Ammon's horn (tissue), 1 donor: ENCODE measurements at places on chromosomes 11 and 22.

- no peak for DNase-seq
Observed at GRCh38 chr11:44011797-44012196, 36.0 kb upstream of the ACCSL start.

DNA sequence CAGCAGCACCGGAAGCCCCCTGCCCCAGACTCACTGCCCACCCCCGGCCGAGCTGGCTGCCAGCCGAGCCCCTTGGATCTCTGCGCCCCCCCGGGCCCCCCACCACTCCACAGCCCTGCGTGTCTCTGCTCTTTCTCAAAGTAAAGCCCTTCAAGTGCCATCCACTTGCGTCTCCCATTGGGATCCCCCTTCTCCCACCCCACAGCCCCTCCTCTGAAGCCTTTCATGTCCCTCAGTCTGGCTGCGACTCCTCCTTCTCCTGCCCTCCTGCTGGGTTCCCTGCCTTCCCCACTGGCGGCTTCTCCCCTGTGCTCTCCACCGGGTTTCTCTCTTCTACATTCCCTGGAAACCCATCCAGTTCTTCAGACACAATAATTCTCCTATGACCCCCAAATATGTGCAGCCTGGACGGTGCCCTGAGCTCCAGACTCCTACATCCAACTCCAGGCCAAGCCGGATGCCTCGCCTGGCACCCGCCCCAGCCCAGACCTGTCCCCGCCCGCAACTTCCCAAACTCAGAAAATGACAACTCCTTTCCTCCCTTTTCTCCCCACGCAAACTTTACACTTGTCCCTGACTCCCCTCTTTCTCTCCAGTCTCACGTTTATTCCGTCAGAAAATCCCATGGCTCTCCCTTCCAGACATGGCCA is 108.9 kb downstream of the WNT7B start:
- DNase-seq = no peak

DNA sequence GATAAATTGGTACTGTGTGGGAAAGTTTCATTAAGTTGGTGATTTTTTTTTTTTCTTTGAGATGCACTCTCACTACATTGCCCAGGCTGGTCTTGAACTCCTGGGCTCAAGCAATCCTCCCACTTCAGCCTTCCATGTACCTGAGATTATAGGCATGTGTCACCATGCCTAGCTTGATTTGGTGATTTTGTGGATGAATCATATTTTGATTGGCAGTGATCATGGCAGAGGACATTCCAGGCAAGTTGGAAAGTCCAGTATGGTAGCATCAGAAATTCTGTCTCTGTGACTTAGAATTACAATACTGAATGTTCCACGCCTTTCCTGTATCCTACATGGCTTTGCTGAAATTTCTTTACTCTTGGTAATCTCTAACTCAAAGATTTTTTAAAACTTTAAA is 49.4 kb downstream of the HORMAD2 start:
- DNase-seq = no peak

GRCh38 chr11:35614939-35615569 is 3.2 kb upstream of the FJX1 start:
- DNase-seq = no peak

GRCh38 chr11:83361831-83362230 is 75.7 kb upstream of the CCDC90B start:
- no peak for DNase-seq

GRCh38 chr11:76049511-76049910 is 156.8 kb downstream of the WNT11 start:
- DNase-seq = no peak

GRCh38 chr11:64251016-64251752 is at the start of gene PLCB3:
Gene PLCB3 (plus strand): TSS chr11:64251530. CDS start chr11:64251650, 120 bp downstream.
- DNase-seq = peak; percentile 38

- DNase-seq = peak; percentile 66
Observed at GRCh38 chr11:100687054-100687629, at the start of gene ARHGAP42. Gene ARHGAP42 (plus strand): TSS chr11:100687288. CDS start chr11:100687679, 391 bp downstream.

DNA sequence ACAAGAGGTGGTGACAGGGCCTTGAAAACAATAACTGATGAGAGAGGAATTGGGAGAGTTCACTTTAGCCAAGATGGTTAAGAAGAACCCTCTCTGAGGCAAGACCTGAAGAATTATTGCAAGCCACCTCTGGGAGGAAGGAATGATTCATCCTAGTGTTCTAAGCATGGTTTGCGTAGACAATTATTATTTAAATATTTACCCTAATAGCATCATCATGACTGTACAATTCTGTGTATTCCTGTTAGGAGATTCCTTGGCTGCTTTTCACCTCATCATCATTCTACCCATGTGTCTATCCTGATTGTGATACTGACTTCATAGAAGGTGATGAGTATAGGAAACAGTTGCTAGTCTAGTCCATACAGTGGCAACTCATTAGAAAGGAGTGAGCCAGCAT is 264.4 kb downstream of the DDX10 start:
- no peak for DNase-seq

DNA sequence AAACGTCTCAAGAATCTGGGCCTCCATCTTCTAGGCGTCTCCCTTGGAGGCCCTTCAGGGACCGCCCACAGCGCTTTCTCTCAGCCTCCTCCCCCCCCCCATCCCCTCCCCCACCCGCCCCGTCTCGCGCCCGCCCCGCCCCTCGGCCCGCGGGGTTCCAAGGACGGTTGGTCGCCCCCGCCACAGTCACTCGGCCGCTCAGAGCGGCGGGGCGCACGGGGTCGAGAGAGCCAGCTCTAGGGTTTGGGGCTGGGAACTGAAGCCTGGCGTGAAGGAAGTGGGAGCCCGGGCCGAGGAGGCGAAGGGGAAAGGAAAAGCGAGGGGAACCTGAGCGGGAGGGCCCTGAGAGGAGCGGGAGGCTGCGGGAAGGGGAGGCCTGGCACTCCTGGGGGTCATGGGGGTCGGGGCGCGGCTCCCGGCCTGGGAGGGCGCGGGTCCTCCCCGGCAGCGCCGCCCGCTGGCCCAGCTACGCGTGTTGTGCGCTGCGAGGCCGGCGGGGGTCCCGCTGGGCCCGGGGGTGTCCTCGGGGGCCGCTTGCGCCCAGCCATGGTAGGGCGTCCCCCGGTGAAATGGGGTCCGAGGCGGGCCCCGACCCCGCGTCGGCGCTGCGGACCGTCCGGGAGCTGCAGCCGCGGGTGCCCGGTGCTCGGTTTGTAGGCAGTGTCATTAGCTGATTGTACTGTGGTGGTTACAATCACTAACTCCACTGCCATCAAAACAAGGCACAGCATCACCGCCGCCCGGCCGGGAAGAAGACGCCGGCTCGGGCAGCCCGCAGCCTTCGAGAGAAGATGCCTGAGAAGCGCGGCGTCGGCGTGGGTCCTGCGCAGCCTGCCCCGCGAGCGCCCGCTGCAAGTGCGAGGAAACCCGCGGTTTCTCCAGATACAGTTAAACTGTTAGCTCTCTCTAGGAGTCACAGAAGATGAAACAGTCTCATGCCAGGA is at the start of gene BTG4:
TSS of gene BTG4 (minus strand) at position 91 of the 944 bp plus-strand sequence. CDS start 13,610 bp downstream, outside the sequence.
- DNase-seq = peak; percentile 12

DNA sequence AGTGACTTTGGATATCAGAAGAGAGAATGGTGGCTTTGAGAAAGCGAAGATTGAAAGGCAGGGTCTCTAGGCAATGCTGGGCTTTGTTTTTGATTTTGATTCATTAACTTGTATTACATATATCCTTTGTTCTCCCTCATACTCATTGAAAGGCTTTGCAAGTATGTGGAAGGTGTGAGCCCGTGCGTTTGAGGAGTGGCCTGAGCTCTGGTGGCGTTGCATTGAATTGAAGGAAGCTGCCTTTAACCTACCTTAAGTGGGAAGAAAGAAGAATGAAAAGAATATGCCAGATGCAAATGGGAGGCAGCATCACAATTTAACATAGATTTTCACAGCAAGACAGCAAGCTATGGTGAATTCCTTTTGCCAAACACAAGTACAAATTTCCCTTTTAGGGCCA is 6.7 kb downstream of the MMP7 start:
- DNase-seq = no peak

GRCh38 chr11:76872959-76873827 is 12.5 kb downstream of the ACER3 start:
- DNase-seq = no peak

DNA sequence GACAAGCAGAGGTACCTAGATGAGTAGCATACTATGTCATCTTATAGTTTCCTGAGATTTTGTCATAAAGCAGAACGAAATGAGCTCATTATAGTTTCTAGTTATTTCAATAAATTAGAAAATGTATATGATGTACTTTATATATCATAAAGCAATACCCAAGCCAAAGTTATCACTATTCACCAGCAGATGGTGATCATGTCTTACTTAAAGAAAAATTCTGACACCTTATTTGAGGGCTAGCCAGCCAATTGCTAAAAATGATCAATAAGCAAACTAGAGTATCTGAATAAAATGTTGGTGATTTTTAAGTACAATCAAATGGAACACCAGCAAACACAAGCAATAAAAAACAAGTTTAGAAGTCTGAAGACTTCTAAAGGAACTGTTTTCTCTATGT is 44.1 kb downstream of the RSF1 start:
- no peak for DNase-seq

- no peak for DNase-seq
Observed at GRCh38 chr22:28607795-28608194, 71.8 kb downstream of the TTC28 start.

DNA sequence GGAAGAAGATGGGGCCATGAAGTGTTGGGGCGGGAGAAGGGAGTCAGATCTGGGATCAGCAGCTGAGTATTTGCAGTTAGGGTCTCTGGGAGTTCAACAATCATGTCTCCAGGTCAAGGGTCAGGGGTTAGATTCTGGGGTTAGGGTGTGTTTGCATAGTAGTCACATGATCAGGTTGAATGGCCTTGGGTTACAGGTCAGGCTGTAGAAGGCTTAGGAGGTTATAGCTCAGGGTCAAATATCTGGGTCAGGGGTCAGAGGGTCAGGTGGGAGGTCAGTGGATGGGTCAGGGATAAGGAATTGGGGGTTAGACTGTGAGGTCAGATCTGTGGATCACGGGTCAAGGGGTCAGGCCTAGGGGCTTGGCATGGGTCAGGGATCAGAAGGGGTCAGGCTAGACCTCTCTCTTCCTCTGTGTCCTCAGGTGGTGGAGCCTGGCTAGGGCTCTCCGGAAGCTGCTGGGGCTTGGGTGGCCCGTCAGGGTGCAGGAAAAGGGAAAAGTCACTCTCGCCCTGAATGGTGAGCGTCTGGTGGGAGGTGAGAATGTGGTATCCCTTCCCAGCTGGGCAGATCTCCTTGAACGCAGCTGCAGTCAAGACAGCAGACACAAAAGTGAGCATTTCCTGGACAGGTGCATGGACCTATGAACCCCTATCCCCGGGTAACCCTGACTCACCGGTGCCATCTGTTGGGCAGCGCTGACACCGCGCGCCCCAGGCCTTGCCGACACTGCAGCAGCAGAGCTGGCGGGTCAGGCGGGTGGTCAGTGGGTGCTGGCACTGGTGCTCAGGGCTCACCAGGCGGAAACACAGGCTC is 6.4 kb downstream of the LTBP3 start:
- DNase-seq = peak; percentile 37

GRCh38 chr11:90629229-90629806 is 406.5 kb upstream of the CHORDC1 start:
- peak; percentile 7 for DNase-seq

GRCh38 chr11:45750439-45750838 is 54.5 kb upstream of the SLC35C1 start:
- no peak for DNase-seq

GRCh38 chr11:71425860-71426259 is 22.3 kb downstream of the DHCR7 start:
- DNase-seq = no peak

- no peak for DNase-seq
Observed at GRCh38 chr22:39284142-39284980, 35.1 kb downstream of the RPL3 start.

DNA sequence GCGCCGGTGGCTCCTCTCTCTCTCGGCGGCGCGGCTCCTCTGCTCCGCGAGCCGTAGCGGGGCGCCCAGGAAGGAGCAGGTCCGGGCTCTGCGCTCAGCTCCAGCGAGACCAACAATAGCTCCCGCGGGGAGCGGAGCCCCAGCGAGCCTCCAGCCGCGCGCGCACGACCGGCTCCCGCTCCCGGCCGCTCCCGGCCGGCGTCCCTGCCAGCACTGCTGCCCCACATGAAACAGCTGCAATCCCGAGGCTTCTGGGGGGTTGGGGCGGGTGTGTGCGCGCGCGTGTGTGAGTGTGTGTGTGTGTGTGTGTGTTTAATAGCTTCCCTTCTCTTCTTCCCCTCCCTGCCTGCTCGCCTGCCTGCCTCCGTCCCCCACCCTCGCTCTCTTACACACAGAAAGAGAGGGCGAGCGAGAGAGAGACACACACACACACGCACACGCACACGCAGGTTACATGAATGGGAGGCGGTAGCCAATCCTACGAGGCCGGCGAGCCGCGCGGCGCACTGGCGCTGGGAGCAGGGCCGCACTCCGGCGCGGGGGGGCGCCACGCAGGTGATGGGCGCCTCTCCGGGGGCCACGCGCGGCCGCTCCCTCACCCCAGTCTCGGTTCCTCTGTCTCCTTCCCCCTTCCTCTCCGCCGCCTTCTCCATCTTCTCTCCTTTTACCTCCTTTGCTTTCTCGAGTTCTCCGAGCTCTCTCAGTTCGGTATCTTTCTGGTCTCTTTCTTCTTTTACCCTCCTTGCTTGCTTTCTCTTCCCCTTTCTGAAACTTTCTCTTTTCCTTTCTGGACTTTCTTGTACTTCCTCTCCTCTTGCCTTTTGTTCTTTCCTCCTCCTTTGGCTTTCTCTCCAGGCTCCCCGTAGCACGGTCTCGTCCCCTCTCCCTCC is at the start of gene TENM4:
TSS of gene TENM4 (minus strand) at position 460 of the 890 bp plus-strand sequence. CDS start 371,086 bp downstream, outside the sequence.
- DNase-seq = peak; percentile 89

DNA sequence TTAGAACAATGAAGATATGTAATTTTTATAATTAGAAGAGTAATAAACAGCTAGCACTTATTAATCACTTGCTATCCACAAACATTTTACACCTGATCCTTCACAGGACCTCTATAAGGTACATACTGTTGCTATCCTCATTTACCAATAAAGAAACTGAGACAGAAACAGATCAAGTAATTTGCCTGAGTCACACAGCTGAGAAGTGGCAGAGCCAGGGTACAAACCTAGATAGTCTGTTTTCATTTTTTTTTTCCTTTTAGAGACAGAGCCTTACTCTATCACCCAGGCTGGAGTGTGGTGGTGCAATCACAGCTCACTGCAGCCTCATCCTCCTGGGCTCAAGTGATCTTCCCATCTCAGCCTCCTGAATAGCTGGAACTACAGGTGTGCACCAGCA is 71.8 kb upstream of the PTH start:
- DNase-seq = no peak

- DNase-seq = no peak
Observed at GRCh38 chr11:2770761-2771301, 71.0 kb upstream of the KCNQ1OT1 start.

- DNase-seq = no peak
Observed at GRCh38 chr11:70623906-70624597, 225.7 kb downstream of the CTTN start.

- no peak for DNase-seq
Observed at GRCh38 chr11:87739766-87740165, 435.5 kb downstream of the RAB38 start.

DNA sequence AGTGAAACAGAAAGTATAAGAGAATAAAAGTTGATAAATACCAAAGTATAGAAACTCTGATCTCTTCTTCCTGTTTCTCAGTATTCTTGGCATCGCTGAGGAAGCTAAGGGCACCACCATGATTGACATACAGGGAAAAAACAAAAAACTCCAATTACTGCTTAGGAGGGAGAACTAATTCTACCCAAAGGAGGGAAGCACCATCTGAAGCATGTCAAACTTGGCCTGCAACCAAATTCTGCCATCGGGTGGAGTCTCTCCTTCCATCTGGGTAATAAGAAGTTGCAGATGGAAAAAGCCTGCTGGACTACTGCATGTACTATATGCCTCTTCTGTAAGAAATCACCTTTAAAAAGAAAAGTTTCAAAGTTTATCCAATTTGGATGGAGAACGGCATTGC is 30.5 kb upstream of the PPP2R1B start:
- no peak for DNase-seq

GRCh38 chr11:118142809-118143208 is 9.8 kb downstream of the SCN4B start:
- DNase-seq = peak; percentile 54

GRCh38 chr11:73787051-73787642 is 527 bp upstream of the MRPL48 start:
- no peak for DNase-seq
